A549 treated with RU486 at 1 μM for 4 hours (cell line): ENCODE measurements at places on chromosomes 3 and 15. TPM values are rescaled to one million over a fixed set of nuclear protein-coding genes. Genes with fewer than 3 reads are reported as not detected.

FAM131A gene
- total RNA-seq, result 7.5 to 11.3 TPM (median 10.3 TPM) in 5 replicates

ANO10 gene
- total RNA-seq, result 15.1 to 21.5 TPM (median 20.3 TPM) in 5 replicates

RASGRP1 gene
- total RNA-seq, result 0.25 to 0.56 TPM (median 0.37 TPM) in 5 replicates

SCN11A gene
- not detected in 5 replicates for total RNA-seq

UBXN7 gene
- total RNA-seq, result 6.3 to 9.3 TPM (median 8.9 TPM) in 5 replicates

XYLB gene
- total RNA-seq, result 3.6 to 4.6 TPM (median 4.0 TPM) in 5 replicates

PRTG gene
- total RNA-seq, result 9.6 to 12.6 TPM (median 11.1 TPM) in 5 replicates

GPR149 gene
- total RNA-seq, result not detected in 5 replicates

ASB14 gene
- total RNA-seq, result not detected in 5 replicates

ZMYND10 gene
- total RNA-seq, result 0.87 to 1.4 TPM (median 1.1 TPM) in 5 replicates

GAP43 gene
- 0.08 TPM in 1 of 5 replicates, not detected in the others for total RNA-seq

SORD gene
- 32.2 to 36.7 TPM (median 35.2 TPM) in 5 replicates for total RNA-seq

AGBL1 gene
- not detected in 5 replicates for total RNA-seq

GOLGA6B gene
- 0.09 TPM in 1 of 5 replicates, not detected in the others for total RNA-seq

MNS1 gene
- 2.1 to 4.3 TPM (median 3.2 TPM) in 5 replicates for total RNA-seq

SLC2A2 gene
- total RNA-seq, result not detected in 5 replicates

USP50 gene
- not detected in 5 replicates for total RNA-seq

SERINC4 gene
- total RNA-seq, result 0.09 to 0.21 TPM (median 0.12 TPM) in 5 replicates

SH3GL3 gene
- total RNA-seq, result 0.46 to 0.96 TPM (median 0.57 TPM) in 5 replicates

MEGF11 gene
- total RNA-seq, result 0.13 to 0.80 TPM (median 0.65 TPM) in 5 replicates

ADGRG7 gene
- not detected in 5 replicates for total RNA-seq

LRRC57 gene
- 11.1 to 11.6 TPM (median 11.5 TPM) in 5 replicates for total RNA-seq

LINGO1 gene
- 6.7 to 12.1 TPM (median 8.9 TPM) in 5 replicates for total RNA-seq

SAMMSON gene
- not detected in 5 replicates for total RNA-seq

CDHR4 gene
- 0.11 to 0.29 TPM (median 0.24 TPM) in 4 of 5 replicates, not detected in the other for total RNA-seq

ISL2 gene
- 2.8 to 4.7 TPM (median 4.0 TPM) in 5 replicates for total RNA-seq

CHL1 gene
- total RNA-seq, result not detected in 5 replicates

FHIT gene
- 0.40 to 1.6 TPM (median 0.67 TPM) in 5 replicates for total RNA-seq

CRYGS gene
- total RNA-seq, result 0.44 to 1.5 TPM (median 0.61 TPM) in 5 replicates

CHST13 gene
- total RNA-seq, result 0.42 to 1.1 TPM (median 0.99 TPM) in 5 replicates

ADAMTSL3 gene
- total RNA-seq, result 0.19 to 0.60 TPM (median 0.25 TPM) in 5 replicates

GHRL gene
- total RNA-seq, result not detected in 5 replicates

ANKUB1 gene
- not detected in 5 replicates for total RNA-seq

ACP3 gene
- total RNA-seq, result 0.06 to 0.26 TPM in 2 of 5 replicates, not detected in the others

TNFSF10 gene
- 0.21 to 0.34 TPM (median 0.21 TPM) in 3 of 5 replicates, not detected in the others for total RNA-seq

RLBP1 gene
- not detected in 5 replicates for total RNA-seq

CD200R1 gene
- total RNA-seq, result 0.08 to 0.10 TPM (median 0.08 TPM) in 4 of 5 replicates, not detected in the other

TRAIP gene
- total RNA-seq, result 9.1 to 17.4 TPM (median 14.7 TPM) in 5 replicates

RPP25 gene
- total RNA-seq, result 21.4 to 32.8 TPM (median 29.8 TPM) in 5 replicates

MOBP gene
- 0.05 to 0.20 TPM in 2 of 5 replicates, not detected in the others for total RNA-seq
